Bronchial epithelial cell (primary cell): ENCODE measurements at places on chromosomes 4 and X. TPM values are rescaled to one million over a fixed set of nuclear protein-coding genes. Genes with fewer than 3 reads are reported as not detected.

FTSJ1 gene
- 131 and 154 TPM in 2 replicates for total RNA-seq

TGIF2LX gene
- not detected in 2 replicates for total RNA-seq

KIAA1210 gene
- total RNA-seq, result not detected in 2 replicates

SULT1B1 gene
- total RNA-seq, result 0.13 and 0.26 TPM in 2 replicates

MTNR1A gene
- 0.26 and 0.38 TPM in 2 replicates for total RNA-seq

SUPT20HL1 gene
- total RNA-seq, result under 0.01 TPM in 1 of 2 replicates, not detected in the other

IQCM gene
- not detected in 2 replicates for total RNA-seq

POU3F4 gene
- total RNA-seq, result not detected in 2 replicates

FANCB gene
- total RNA-seq, result 1.2 and 1.8 TPM in 2 replicates

GNRHR gene
- under 0.01 and 0.13 TPM in 2 replicates for total RNA-seq

STATH gene
- not detected in 2 replicates for total RNA-seq

CCDC149 gene
- 4.2 and 5.1 TPM in 2 replicates for total RNA-seq

UGT2B17 gene
- 0.13 TPM in 1 of 2 replicates, not detected in the other for total RNA-seq

RENBP gene
- total RNA-seq, result 5.5 and 10.3 TPM in 2 replicates

AFF2 gene
- total RNA-seq, result under 0.01 and 0.26 TPM in 2 replicates

VSIG4 gene
- not detected in 2 replicates for total RNA-seq

G3BP2 gene
- 190 and 204 TPM in 2 replicates for total RNA-seq

UGT2B15 gene
- total RNA-seq, result under 0.01 TPM in 1 of 2 replicates, not detected in the other

MEPE gene
- total RNA-seq, result not detected in 2 replicates

IL13RA2 gene
- 15.4 and 17.1 TPM in 2 replicates for total RNA-seq

ZBED1 gene
- total RNA-seq, result 11.6 and 18.1 TPM in 2 replicates

CT47A1 gene
- total RNA-seq, result not detected in 2 replicates

MAGEA10 gene
- not detected in 2 replicates for total RNA-seq

VEGFC gene
- total RNA-seq, result 7.2 and 8.7 TPM in 2 replicates

LONRF3 gene
- total RNA-seq, result 0.51 and 0.79 TPM in 2 replicates

SGMS2 gene
- 95.0 and 103 TPM in 2 replicates for total RNA-seq

PHKA2 gene
- 16.6 and 17.8 TPM in 2 replicates for total RNA-seq

ZFP92 gene
- total RNA-seq, result 0.53 and 1.3 TPM in 2 replicates

PASD1 gene
- total RNA-seq, result not detected in 2 replicates

FHDC1 gene
- 0.53 and 2.4 TPM in 2 replicates for total RNA-seq

CLTRN gene
- total RNA-seq, result 0.53 and 1.2 TPM in 2 replicates

ALB gene
- total RNA-seq, result not detected in 2 replicates

TRIM75 gene
- not detected in 2 replicates for total RNA-seq

S100G gene
- total RNA-seq, result not detected in 2 replicates

JCHAIN gene
- not detected in 2 replicates for total RNA-seq

PDGFRA gene
- 0.26 and 2.1 TPM in 2 replicates for total RNA-seq

FAT1 gene
- total RNA-seq, result 237 and 301 TPM in 2 replicates
